ENCODE measurements at places on chromosomes 2 and 18.

DNA sequence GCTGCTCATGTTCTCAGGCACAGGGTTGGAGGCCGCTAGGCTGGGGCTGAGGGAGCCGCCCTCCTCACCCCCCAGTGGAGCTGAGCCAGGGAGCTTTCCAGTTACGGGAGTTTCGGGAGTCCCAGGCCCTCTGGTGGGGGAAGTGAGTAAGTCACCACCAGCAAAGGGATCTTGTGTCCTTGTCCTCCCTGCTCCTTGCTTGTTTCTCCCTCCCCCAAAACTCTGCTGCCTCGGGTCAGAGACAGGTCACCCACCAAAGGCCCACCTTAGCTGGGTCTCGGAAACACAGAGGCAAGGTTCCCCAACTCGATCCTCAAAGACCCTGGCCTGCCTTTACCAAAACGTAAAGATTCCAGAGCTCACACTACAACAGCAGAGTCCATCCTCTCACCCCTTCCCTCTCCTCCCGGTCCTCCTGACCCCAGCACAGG, 60.5 kb upstream of the POMC start:
- no peak for DNase-seq

DNA sequence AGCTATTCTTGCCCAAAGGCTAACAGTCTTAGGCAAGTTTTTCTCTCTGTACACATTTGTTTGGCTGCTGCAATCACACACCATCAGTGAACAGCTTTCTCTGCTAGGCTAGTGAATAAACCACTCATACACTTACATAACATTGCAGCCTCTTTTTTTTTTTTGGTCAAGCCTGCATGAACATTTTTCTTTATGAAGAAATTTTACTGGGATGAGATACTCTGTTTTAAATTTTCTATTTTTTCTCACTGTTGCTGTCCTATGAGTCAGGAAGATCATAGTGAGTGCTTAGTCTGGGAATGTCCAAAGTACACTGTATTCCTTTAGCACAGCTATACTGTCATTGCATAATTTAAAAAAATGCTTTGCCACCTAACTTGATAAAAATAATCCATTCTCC, 58.5 kb downstream of the ROCK1 start:
- no peak for DNase-seq

GRCh38 chr2:15159751-15160177, 401.4 kb downstream of the NBAS start:
- no peak for DNase-seq

GRCh38 chr18:63152791-63153190, 166.8 kb downstream of the BCL2 start:
- no peak for DNase-seq

DNA sequence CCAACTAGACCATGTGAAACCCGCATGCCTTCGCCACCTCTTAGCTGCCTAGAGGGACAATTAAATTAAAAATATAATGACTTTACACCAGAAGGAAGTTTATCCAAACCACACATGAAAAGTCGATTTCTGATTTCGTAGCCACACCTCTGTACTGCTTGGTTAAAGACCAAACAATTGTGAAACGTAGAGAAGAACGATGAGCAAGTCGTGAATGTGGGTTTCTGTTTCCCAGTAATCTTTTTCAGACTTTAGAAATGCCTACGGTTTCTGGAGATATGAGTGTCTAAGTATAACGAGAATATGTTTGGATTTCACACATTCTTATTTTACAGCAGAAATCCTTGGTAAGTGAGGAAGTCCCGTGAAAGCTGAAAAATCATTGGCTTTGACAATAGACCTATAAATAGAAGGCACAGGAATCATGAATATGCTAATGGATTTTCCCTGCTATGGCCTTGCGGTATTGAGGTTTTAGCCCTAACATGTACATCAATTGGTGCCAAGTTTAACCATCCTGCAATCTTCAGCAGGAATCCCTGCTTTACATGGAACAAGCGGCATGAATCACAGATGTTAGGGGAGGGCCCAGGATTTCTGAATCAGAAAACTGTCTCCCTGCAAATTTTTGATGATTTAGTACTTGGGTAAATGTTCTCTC, 105.6 kb downstream of the TTC32 start:
- no peak for DNase-seq

GRCh38 chr2:195779491-195779890, 122.5 kb downstream of the SLC39A10 start:
- DNase-seq: no peak

DNA sequence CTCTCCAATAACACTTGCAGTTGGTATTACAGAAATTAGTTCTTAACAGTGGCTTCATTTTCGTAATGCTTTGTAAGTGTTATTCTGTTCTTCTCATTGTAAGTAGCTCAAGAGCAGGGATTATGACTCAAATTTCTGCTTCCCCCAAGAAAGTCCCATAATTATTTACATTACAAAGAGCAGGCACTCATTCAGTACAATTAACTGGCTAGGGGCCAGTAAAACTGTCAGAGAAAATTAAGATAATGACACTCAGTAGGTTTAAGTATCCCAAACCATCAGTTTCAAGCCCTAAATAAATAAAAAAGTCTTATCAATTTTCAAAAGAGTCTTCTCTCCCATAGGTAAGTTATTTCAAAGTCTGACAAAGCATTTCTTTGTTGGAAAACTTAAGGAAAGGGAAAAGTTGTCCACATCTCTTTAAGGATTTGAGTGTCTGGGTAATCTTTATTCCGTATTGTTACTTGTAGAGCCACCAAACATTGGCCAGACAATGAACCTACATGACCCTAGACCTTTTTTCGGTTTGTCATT, 137.1 kb downstream of the ARHGAP28 start:
- no peak for DNase-seq

DNA sequence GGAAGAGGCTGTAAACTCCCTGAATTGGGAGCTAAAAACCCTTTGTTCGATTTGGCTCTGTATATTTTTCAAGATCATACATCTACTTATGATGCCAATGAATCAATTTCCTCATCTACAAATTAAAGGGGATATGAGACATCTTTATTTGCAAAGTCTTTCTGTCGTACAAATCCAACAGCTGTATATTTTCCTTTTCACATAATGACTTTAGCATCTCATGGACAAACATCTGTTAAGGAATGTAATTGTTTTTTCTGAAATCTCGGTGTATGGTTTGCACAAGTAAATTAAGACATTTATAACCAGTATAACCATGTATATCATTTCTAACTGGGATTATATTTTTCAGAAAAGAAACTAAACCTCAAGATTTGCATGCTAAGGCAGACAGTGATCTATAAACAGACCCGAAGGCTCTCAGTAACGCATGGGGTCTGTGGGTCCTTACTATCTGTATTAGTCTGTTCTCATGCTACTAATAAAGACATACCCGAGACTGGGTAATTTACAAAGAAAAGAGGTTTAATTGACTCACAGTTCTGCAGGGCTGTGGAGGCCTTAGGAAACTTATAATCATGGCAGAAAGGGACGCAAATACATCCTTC, 130.8 kb downstream of the SLC8A1 start:
- no peak for DNase-seq

DNA sequence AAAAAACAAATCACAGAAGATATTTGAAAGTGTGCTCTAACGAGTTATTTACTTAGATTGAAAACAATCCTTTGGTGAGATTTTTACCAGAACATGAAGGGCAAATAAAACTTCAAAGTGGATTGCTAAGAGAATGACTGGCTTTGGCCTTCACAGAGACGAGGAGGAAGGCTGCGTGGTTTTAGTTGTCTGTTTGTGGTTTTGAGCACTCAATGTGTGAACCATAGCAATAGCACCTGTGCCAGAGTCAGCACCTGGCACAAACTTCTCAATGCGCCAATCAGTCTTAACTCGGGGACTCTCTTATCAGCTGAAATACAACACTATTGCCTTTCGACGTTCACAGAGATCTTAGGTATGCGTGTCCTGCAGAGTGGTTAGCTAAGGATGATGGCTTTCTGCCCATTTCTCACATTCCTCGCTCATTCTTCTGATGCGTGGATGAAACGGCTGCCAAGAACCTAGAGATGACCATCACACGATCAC, 70.0 kb downstream of the MBP start:
- DNase-seq: no peak

- no peak for DNase-seq
These were observed 44.6 kb upstream of the REG3G start for GRCh38 chr2:78980871-78981270.

- no peak for DNase-seq
These were observed 468 bp upstream of the SATB2 start for GRCh38 chr2:199458009-199458805.

GRCh38 chr2:80706541-80706940, 402.0 kb upstream of the LRRTM1 start:
- DNase-seq: no peak

DNA sequence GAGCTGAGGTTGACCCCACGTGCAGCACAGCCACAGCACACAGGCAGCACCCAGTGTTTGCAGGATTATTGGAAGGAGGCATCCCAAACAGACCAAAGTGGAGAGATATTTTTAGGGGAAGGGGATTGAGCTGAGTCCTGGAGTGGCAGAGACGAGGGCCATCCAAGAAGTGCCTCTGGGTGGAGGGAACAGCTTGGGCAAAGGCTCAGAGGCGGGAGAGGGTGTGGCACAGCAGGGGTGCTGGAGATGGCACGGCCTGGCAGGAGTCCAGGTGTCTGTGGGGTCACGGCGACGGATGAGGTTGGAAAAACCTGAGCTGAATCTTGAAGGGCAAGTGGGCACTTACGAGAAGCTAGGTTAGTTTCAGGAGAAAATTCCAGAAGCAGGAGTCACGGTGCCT, 60.6 kb downstream of the INHBB start:
- DNase-seq: no peak

GRCh38 chr18:78720456-78721237, 259.0 kb upstream of the SALL3 start:
- no peak for DNase-seq

Measured in activated CD4-positive, alpha-beta T cell treated with anti-CD3 and anti-CD28 coated beads for 24 hours (primary cell).